ENCODE measurements at places on chromosomes 1 and 21.
A peak's percentile ranks its signal among the peaks of the same experiment; 100 is the strongest.

DNA sequence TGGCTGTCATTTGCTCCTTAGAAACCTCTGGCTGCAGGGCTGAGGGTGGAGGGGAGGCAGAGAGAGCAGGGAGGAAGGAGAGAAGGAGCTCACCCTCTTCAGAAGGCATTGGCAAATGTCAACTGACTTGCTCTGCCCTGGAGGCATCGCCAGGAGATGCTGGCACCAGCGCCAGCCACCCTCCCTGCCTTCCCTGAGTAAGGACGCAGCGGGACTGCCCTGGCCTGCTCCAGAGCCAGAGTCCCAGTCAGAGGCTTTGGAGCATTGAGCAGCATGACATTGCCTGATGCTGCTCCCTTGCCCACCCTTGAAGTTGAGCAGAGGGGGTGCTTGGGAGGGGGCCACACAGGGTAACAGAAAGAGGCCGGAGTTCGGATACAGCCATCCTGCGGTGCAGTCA, 62.3 kb downstream of the DISP3 start:
- DNase-seq: no peak

DNA sequence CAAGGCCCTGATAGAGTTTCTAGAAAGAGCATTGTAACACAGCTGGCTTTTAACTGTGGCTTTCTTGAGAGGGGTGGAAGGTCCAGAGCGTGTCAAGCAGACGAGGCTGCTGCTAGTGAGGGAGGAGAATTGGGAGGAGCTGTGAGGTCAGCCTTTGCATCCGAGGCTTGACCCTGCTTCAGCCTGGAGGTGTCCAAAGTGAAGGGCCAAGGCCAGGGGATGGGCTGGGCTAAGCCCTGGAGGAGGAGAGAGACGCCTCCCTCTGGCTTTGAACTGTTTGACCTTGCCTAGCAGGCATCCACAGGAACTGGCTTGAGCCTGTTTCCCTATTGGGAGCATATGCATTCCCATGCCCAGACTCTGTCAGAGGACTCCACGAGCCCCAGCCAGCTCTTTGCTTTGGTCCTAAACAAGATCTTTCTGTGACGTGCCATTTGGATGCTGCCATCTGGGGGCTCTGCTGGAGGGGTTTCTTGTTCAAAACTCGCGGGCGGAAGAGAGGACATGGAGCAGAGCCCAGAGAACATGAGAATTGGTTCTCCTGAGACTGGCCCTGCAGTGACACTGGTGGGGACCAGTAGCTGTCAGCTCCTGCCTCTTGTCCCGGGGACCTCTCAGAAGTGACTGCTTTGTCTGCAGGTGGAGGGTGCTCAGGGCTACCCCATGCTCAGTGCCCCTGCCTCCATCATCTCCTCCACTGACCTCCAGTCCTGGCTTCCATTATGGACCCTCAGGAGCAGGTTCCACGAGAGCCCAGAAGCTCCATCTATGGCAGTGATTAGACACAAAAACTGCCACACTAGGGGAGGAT, 5.5 kb downstream of the ACTRT2 start:
- DNase-seq: no peak

- no peak for DNase-seq
Measured at GRCh38 chr1:14964711-14965055, 188.9 kb upstream of the TMEM51 start.

GRCh38 chr1:31633117-31633516, 11.6 kb downstream of the PEF1 start:
- no peak for DNase-seq

GRCh38 chr1:80533775-80534334, 1266.9 kb upstream of the ADGRL2 start:
- DNase-seq: no peak

- peak; percentile 41 for DNase-seq
Measured at GRCh38 chr21:16587141-16587581, 857.4 kb downstream of the USP25 start.

- no peak for DNase-seq
Measured at GRCh38 chr1:4638345-4638729, 16.1 kb upstream of the AJAP1 start.

GRCh38 chr1:116847688-116848531, 61.8 kb upstream of the PTGFRN start:
- DNase-seq: no peak

DNA sequence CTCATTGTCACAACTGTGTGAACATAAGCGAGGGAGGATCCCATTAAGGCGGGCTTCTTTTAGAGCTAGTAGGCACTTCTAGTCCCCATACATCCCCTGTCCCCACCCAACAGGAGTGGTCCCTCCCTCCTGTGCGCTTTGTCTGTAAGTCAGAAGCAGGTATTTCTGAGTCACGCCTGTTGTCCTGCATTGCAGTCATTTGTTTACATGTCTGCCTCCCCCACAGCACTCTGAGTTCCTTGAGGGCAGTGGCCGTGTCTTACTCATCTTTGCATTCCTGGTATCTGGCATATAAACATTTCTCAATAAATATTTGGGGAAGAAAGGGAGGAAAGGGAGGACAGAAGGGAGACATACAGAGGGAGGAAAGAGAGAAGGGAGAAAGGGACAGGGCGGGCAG, 40.3 kb downstream of the PLEKHA6 start:
- no peak for DNase-seq
